ENCODE measurements at places on chromosomes 3 and 15.

DNA sequence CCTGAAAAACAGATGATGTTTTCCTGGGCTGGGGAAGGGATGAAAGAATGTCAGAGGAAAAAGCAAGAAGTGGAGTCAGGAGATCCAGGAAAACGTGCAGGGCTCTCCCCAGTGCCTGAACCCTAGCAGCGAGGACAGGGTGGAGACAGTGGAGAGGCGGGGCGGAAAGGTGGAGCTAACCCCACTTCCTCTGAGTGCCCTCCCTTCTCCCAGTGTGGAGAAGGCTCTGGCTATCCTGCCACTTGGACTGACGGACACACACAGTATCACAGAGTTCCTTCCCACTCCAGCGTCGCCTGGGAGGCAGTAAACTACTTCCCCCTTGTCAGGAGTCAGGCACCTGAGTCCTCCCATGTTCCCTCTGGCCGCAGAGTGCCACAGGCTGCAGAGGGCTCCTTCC lies 125.3 kb upstream of the CHRNA7 start:
- no peak for DNase-seq

GRCh38 chr3:54426381-54426780 lies 304.0 kb downstream of the CACNA2D3 start:
- DNase-seq, result no peak

- DNase-seq, result no peak
These were observed 264.0 kb downstream of the TIGIT start for GRCh38 chr3:114557791-114558190.

GRCh38 chr3:67486883-67487282 lies 167.5 kb downstream of the SUCLG2 start:
- DNase-seq, result no peak

DNA sequence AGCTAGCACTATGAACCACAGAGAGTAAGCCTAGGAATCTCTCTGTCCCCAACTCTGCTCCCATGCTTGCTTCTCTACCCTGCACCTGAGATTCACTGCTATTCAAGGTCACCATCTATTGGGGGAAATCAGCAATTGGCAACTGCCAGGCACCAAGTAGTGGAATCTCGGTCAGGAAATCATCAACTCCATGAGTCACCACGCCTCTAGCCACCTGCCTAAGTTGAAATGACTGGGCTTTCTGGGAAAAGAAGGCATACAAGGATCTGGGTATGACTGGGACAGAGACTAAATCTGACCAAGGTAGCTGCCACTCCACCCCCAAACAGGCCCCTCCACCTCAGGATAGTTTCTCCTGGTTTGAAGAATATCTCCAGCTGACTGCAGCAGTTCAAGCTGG lies 464.1 kb upstream of the CBLB start:
- DNase-seq, result peak; percentile 71

DNA sequence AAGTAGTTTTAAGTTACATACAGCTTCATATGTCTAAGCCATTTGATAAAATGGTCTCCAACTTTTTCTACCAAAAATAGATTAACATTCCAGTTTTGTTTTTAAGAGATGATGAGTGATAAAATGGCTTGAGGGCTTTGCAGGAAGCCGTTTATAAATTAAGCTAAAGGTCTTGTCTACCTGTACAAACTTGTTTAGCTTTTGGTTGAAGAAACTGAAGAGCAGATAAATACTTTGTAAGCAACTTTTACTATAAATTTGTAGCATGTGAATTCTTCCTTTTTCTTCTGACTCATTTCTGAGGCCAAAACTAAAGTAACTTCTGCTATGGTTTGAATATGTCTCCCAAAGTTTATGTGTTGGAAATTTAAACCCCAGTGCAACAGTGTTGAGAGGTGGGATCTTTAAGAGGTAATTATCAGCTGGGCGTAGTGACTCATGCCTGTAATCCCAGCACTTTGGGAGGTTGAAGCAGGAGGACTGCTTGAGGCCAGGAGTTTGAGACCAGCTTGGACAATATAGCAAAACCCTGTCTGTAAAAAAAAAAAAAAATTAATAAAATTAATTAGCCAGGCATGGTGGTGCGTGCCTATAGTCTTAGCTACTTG lies 8.2 kb upstream of the NEDD4 start:
- no peak for DNase-seq

DNA sequence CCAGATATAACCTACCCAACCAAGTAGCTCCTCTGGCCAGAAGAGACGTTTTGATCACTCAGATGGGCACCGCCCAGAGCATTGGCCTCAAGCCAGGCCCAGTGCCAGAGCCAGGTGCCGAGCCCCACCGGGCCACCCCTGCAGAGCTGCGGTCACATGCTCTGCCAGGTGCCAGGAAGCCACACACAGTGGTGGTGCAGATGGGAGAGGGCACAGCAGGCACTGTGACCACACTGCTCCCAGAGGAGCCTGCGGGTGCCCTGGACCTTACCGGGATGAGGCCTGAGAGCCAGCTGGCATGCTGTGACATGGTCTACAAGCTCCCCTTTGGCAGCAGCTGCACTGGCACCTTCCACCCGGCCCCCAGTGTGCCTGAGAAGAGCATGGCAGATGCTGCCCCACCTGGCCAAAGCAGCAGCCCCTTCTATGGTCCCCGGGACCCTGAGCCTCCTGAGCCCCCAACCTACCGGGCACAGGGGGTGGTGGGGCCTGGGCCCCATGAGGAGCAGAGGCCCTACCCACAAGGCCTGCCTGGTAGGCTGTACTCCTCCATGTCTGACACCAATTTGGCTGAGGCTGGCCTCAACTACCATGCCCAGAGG lies 19.1 kb upstream of the APEH start:
- no peak for DNase-seq

DNA sequence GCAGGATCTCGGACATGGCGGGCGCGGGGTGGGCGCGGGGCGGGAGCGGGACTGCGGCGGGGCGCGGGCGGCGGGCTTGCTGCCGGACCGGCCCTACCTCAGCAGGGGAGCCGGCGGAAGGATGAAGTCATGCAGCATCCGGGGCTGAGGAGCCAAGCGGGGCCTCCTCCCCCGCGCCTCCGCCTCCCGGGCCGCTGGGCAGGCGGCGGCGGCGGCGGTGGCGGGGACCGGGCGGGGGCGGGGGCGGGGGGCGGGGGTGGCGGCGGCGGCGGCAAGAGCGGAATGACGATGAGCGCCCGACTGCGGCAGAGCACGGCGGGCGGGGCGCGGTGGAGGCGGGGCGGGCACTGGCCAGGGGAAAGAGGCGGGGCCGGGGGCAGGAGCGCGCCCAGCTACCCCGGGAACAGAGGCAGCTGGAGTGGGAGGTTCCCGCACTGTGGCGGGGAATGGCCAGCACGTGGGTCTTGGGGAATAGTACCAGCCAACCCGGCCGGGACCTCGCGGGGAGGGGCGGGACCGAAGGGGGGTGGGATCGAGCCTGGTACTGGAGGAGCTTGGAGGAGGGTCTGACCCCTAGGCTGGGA lies at the start of gene CAMK2N2:
CAMK2N2 (minus strand) TSS at position 284 of the 584 bp plus-strand sequence; CDS start at position 16, 268 bp downstream.
- DNase-seq, result peak; percentile 28

DNA sequence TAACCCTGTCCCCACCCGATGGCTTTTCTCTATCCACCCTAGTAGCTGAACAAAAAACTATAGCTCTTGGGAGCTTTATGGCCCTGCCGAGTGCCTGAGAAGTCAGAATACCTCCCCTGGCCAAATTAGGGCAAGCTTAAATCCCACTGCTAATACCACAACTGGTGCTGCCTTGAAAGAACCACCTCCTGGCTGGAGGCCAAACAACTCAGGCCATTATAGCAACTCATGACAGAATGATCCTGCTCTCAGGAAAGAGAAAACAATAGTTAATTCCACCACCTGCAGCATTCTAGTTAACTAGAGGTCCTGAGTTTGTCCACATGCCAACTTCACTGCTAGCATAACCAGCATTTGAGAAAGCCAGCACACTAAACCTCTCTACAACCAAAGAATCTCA lies 123.2 kb downstream of the RTP4 start:
- DNase-seq, result no peak

DNA sequence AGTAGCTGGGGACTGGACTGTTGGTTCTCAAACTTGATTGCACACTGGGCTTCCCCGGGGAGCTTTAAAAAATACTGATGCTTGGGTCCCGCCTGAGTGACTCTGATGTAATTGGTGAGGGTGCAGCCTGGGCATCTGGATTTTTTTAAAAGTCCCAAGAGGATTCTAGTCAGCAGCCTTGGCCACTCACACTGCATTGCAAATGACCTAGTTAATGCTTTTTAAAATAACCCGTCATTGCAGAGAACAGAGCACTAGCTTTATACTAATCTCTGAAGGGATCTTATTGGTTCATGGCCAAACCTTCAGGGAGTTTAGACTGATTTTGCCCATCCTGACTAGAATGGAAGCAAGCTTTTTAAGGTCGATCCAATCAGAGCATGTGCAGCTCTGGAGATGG lies 310.6 kb upstream of the PROK2 start:
- no peak for DNase-seq

DNA sequence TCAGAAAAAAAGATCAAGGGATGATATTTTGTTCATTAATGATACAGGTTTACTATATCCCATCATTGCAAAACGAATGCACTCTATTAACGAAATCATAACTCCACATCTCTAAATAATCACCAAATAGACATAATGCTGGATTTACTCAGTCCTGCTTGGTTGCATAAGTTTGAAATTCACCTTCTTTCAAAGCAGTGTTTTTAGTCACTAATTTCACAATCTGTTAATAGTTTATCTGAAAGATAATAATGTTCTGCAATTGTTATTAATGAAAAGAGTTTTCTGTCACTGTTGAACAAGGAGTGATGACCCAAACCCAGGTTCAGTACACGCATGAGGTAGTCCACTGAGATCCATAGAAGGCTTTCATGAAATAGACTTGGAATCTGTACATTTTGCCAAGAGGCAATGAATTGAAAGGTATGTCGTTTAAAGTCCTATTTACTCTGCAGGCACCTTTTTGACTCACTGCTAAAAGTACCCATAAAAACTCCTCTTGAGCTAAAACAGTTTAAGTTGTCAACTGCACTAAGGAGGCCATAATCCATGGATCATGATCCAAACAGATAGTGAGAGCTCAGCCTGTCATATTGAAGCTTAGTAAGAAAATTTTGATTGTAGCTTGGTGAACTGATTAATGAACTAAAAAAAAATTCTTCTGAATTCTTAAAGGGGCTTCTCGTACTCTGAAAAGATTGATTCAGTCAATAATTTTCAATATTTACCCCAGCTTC lies 75.6 kb upstream of the MBNL1 start:
- no peak for DNase-seq

DNA sequence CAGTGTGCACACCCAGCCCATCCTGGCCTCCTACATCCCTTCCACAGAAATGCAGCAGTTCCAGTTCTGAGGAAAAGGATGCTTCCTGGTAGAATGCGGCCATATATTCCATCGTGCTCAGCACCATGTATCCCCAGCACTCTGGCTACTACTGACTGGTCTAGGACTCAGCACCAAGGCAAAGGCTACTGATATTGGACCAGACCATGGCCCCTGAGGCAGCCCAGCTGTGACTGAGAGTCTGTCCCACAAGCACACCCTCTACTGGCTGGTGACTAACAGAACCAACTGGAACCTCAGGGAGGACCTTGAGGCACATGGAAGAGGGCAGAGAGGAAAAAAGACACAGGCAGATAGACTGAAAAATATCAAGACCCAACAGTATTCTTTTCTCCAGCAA lies 30.0 kb downstream of the TARS3 start:
- DNase-seq, result no peak

DNA sequence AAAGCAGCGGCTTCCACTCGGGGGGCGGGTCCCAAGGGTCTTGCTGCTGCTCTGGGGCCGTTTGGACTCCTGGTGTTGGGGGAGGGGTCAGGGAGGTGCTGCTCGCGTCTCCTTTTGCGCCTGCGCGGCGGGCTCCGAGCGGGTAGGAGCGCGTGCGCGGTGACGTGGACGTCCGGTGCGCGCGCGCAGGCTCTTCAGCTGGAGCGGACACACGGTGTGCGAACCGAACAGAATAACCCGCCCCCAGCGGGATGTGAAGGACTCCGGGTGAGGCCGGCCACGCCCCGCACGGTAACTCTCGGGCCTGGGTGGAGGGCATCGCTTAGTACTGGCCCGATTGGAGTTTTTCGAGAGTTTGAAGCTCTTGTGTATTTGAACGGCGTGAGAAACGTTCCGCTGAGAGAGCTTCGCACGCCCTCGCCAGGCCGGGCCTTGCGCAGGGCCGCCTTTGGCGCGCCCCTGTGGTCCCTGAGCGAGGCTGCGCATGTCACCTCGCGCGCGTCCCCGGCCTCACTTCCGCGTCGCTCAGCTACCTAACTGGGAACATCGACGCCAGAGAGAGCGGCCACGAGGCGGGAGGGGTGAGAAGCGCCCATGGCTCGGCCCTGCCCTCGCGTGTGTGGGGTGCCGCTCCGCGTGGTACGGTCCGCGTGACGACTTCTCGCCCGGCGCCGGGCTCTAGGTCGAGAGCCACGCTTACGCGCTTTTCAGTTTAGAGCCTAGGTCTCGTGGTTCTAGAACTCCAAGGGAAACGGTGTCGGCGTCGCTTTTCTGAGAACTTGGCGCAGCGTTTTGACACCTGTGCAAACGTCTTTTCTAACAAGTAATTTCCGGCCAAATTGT lies at the start of gene MGA:
MGA (plus strand) TSS at position 171 of the 843 bp plus-strand sequence.
- peak; percentile 84 for DNase-seq

DNA sequence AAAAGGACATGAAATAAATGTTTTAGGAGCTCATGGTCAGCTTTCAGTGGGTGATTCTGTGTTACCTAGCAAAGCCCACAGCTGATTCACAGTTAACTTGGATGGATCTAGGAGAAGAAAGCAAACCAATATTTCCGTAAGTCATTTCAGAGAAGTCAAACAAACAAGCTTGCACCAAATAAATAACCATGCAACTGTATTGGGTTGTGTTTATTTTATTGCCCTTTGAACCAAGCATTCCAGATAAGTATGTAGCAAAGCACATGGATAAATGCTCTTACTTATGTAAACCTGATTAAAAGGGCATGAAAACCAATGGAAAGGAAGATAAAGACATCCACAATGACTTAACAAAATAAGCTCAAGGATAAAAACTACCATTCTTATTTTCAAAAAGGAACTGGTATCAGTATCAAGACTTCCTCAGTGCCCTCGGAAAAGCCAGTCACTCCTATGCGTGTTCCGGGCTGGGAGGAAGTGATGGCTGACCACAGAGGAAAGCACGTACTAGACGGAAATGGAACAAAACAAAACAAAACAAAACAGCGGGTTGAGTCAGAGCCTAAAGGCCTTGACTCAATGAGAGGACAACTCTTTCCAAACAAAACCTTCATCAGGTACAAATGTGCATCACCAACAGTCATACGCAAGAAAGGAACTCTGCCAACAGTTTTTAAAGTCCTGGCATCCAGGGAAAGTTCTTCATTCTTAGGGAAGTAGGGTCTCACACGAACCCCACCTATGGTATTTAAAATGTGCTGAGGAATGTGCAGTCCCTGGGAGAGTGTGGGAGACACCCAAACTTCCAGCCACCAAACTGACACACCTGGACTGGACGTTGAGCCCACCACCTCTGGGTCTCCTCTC lies 103.3 kb downstream of the SNRK start:
- peak; percentile 55 for DNase-seq

DNA sequence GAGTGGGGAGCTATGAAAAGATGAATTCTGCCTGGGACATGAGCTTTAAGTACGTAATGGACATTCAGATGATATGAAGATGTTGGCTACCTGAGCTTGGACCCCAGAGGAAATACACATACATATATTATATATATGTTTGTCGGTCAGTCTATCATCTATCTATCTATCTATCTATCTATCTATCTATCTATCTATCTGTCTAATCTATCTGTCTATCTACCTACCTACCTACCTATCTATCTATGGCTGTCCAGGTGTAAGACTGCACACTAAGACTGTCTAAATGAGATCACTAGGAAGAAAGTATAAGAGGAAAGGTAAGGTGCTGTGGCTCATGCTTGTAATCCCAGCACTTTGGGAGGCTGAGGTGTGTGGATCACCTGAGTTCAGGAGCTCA lies 18.2 kb upstream of the CELF6 start:
- DNase-seq, result no peak

- DNase-seq, result peak; percentile 41
These were observed 3.0 kb upstream of the TLE3 start for GRCh38 chr15:70100474-70101341.

GRCh38 chr3:148911592-148911991 lies 46.5 kb downstream of the CPA3 start:
- DNase-seq, result no peak

All from stimulated activated CD4-positive, alpha-beta T cell treated with anti-CD3 and anti-CD28 coated beads, Interleukin-15, amount 100 ng/mL, for 48 hours (primary cell).